GM13977 (cell line): ENCODE measurements at places on chromosomes 5 and 9.

DNA sequence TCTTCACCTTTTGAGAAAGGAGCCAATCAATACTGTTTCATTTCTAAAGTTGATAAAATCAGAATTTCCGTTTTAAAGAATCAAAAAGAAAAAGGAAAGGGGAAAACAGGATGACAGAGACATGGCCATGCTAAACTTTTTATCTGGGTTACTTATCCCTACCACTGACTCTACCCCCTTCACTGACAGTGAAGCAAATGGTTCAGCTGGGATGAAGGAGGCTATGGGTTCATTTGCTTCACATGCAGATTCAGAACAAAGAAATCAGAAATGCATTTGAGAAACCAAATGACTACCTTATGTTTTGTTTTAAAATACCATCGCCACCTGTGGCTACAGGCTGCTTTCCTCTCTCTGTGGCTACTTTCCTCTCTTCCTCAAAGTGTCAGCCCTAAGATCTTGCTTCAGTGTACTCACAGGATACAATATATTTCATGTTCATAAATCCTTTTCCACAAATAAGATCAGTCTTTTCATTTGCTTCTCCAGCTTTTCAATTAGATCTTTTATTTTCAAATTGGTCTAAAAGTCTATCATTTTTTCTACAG lies 53.3 kb downstream of the LPAR1 start:
- DNase-seq = no peak

- peak; percentile 86 for DNase-seq
These were observed 26.3 kb downstream of the PTGES start for GRCh38 chr9:129726322-129727160.

- DNase-seq = peak; percentile 46
These were observed 51.9 kb upstream of the PIP5K1B start for GRCh38 chr9:68653141-68653595.

DNA sequence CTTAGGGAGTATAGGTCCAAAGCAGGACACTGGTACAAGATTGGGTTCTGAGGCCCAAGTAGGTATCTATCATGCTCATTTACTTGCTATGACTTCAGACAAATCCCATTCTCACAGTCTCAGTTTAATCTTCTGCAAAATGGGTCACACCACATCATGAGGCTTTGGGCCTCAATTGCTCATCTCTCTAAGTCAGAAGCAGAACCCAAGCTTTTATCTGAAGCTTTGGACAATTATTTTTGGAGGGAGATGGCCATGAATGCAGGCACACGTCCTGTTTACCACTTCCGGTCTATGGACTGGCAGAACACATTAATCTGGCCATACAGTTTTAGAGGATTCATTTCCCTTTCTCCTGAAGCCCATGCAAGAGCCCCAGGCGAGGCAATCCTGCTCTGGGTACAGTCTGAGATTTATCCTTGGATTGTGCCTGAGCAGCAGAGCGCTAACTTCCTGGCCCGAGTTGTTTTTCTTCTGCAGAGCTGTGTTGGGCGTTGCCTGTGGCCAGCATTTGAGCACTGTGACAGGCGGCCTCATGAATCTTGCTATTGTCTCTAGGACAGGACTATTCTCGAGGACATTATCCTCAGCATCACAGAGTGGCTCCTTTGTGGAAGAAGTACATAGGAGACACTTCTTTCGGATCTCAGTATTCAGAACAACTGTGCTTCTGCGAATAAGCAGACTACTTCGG lies 16.1 kb downstream of the SLC22A4 start:
- DNase-seq = no peak

- peak; percentile 52 for DNase-seq
These were observed 591 bp downstream of the ABCA1 start for GRCh38 chr9:104927216-104927911.
